Sciatic nerve (tissue), 2 donors: ENCODE measurements at places on chromosomes 7 and 10.
A peak's percentile ranks its signal among the peaks of the same experiment; 100 is the strongest.

DNA sequence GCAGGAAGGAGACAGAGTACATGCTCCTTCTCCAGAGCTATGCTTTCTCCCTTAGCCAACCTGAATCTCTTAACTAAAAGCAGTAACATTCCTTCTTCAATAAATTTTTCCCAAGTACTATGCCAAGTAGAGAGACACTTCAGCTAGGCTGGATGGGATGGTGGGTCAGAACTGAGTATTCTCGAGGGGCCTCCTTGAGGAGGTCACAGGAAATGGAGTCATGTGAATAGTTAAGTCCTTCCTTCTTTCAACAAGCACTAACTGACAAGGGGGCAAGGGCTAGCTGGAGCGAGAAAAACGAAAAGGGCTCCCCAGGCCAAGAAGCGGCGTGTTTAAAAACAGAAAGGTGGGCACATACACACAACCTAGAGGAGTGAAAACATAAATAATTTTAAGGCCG is 5.5 kb downstream of the RSU1 start:
- DNase-seq: no peak

DNA sequence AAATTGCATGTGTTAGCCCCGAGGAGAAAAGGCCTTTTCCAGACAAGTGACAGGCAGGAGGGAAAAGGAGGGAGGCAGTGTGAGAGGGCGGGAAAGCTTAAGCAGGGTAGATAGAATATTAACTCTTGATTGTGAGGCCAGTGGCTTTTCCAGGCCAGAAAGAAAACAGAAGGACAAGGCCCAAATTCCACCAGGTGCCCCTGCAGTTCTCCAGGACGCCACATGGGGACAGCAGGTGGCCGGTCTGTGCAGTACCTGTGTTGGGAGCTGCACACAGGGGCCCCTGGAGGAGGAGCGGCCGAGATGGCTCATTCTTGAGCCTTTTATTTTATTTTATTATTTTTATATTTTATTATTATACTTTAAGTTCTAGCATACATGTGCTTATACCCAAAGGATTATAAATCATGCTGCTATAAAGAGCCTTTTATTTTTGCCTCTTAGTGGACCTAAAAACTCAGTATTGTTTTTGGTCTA is 141.3 kb upstream of the KLF14 start:
- DNase-seq: no peak

DNA sequence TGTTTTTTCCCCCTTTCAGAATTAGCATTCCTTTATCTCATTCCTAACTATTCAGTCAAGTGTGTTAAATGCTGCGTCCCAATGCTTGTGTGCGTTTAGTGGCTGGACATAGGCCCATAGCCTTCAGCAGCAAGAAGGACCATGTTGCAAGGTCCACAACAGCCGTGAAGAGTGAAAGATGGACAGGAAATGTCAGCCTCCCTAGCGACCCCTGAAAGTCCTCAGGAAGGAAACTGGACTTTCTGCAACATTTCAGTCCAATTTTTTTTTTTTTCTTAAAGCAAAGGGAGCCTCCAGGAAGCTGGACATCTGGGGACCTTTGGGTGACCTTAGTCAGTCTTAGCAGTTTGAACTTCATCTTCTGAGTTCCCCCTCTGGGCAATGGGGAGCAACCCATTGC is 550.7 kb upstream of the MGMT start:
- no peak for DNase-seq

DNA sequence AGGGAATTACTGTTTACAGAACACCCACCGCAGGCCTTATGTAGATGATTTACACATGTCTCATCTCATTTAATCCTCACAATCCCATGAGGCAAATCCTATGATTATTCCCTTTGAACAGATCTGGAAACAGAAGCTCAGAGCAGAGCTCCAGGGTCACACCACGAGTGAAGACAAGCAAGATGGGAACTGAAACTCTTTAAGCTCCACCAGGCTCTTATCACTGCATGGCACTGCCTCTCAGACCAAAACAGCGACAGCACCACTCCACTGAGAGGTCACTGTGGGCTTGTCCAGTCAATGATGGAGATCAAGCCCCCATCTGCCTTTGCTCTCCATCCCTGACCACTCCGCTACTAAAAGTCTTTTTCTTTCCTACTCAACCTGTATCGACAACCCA is 5.9 kb downstream of the GRID1 start:
- DNase-seq: peak; percentile 38

DNA sequence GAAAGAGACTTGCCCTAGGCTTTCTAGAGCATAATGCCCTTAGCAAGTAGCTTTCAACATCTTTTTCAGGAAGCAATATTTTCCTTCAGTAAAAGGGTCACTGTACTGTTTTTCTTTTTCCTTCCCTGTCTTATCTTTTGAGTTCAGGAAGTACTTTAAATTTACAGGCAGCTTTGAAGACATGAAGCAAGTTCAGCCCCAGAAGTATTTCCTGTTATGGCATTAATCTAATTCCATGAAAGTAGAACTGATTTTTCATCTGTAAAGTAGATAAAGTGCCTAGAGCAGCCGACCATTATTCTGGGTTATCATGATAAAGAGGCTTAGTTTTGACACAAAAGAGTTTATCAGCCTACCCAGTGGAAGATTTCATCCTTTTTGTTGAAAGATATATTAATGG is 288.2 kb downstream of the ADK start:
- no peak for DNase-seq

DNA sequence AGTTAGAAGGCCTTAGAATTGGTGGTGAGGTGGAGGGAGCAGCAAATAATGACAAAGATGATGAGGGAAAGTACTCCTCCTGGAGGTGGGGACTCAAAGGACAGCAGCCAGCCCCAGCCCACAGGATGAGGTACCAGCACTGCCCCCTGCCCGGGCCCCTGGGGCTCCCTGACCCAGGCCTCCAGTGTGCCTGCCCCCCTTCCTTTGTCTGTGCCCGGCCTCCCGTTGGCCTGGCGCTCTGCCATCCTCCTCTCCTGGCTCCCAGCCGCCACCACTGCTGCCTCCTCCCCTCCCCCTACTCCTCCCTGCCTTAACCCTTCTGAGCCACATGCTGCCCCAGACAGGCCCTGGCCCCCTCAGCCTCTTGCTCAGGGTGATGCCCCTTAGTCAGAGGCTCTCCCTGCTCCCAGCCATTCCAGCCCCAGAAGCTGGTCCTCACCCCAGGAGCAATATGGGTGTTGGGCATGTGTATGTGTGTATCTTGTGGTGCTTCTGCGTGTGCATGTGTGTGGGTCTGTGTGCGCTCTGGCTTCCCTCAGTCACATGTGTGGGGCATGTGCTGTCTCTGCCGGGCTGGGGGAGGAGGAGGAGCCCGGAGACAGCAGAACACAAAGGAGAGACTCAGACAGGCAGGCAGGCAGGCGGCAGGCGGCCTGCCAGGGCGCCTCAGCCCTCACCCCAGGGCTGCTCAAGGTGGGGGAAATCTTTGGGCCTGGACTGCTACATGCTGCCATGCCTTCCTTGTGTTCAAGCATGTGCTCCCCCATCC is 2.6 kb downstream of the LDB1 start:
- DNase-seq: peak; percentile 93

DNA sequence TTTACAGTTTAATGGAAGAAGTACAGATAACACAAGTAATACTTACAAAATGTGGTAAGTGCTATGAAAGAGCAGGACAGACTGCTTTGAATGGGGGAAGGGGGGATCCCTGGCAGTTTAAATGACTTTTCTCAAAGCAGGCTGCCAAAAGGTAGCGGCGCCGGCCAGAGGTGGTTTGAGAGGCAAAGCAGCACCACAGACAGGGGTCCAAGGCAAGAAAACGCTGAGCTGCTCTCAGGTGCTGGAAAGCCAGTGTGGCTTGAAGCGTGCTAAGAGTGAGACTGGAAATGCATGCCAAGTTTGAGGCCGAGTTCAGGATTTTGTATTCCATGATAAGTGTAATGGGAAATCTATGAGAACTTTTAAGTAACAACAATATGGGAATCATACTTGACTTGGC is 437.7 kb downstream of the AUTS2 start:
- DNase-seq: no peak

DNA sequence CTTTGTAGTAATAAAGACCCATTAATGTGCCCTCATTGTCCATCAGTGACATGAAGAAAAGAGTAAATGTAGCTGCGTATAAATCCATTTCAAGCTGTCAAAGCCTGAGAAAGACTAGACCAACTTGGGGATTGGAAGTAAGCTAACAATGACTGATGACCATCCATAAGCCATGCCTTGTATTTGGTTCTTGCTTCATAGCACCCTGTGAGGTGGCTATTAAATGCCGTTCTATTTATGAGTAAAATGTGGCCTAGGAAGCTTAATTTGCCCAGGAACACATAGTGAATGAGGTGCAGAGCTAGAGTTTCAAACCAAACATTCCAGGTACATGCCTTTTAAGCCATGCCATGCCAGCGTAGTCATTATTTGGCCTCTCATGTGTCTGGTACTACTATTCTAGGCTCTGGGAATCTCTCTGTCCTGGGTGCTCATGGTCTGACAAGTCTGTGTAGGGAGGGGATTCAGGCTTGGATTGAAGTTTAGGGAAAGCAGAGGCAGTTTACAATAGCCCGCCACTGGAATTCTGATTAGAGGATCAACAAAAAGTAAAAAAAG is 92.1 kb downstream of the ZNF277 start:
- no peak for DNase-seq

- DNase-seq: no peak
These were observed 144.5 kb downstream of the PTPRN2 start for GRCh38 chr7:158443014-158443687.

DNA sequence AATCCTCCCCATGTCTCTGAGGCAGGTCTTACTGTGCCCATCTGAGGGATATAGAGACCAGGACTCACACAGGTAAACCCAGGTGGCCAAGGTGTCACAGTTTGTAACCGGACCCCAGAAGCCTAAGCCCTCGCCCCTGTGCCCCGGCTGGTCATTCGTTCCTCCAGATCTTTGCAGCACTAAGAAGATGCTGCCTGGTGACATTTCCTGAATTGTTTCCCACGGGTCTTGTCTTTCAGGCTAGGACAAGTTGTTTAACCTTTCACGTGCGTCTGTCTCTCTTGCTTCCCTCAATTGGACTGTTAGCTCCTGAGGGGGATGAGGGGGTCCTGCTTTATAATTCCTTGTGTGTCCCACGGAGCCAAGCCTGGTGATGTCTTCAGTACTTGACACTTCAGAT is 158.0 kb downstream of the KCNMA1 start:
- DNase-seq: no peak

GRCh38 chr7:16695621-16696237 is 49.7 kb downstream of the BZW2 start:
- DNase-seq: no peak

- no peak for DNase-seq
These were observed 7.6 kb upstream of the UNC5B start for GRCh38 chr10:71204746-71205145.

- DNase-seq: no peak
These were observed 6.0 kb downstream of the CCDC186 start for GRCh38 chr10:114167985-114168384.

- no peak for DNase-seq
These were observed 153.6 kb downstream of the AOAH start for GRCh38 chr7:36570528-36571189.

- DNase-seq: no peak
These were observed 7.5 kb upstream of the KMT2E start for GRCh38 chr7:105006367-105007136.

DNA sequence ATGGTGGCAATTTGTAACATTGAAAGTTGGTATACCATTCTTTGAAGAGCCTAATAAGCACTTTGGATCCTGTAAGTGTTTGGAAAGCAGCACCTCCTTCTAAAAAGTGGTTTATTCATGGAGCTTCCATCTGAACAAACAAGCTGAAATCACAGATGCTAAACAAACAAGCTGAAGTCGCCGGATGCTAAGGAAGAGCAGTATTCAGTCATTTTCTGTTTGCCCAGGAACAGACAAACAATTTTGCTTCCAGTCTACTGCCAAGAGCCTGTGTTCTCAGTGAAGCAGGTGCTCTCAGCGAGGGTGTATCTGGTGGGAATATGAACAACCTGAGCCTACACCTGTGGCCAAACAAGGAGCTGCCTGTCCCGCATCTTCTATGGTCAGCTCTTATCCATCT is 6.3 kb downstream of the COL28A1 start:
- no peak for DNase-seq

DNA sequence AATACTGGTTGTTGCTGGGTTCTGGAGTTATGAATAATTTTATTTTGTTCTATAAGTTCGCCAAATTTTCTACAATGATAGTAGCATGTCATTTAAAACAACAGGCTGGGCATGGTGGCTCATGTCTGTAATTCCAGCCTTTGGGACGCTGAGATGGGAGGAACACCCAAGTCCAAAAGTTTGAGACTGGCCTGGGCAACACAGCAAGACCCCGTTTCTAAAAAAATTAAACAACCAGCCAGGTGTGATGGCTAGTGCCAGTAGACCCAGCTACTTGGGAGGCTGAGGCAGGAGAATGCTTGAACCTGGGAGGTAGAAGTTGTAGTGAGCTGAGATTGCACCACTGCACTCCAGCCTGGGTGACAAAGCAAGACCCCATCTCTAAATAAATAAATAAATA is 347.7 kb downstream of the PARD3 start:
- no peak for DNase-seq

GRCh38 chr10:69715156-69715898 is 85.3 kb downstream of the FAM241B start:
- no peak for DNase-seq

DNA sequence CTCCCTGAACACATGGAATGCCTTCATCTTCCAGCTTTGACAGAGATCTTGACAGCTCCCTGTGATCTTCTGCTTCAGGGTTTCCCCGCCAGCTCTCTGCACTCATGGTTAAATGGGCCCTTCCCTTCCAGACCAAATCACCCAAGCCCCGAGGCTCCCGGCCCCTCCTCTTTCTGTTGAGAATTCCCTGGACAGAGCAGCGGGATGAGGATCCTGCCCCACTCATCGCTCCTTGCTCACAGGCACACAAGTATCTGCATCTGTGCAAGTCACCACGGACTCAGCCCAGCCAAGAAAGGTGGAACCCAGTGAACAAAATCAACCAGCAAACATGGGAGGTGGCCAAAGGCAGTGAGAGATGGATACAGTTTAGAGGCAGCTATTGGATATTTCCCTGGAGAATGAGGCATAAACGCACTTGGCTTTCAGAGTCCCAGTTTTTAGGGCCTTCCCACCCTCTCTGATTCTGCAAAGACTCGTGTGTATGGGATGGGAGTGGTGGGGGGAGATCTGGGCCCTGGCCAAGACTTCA is 37.7 kb upstream of the CXCL12 start:
- DNase-seq: peak; percentile 47

DNA sequence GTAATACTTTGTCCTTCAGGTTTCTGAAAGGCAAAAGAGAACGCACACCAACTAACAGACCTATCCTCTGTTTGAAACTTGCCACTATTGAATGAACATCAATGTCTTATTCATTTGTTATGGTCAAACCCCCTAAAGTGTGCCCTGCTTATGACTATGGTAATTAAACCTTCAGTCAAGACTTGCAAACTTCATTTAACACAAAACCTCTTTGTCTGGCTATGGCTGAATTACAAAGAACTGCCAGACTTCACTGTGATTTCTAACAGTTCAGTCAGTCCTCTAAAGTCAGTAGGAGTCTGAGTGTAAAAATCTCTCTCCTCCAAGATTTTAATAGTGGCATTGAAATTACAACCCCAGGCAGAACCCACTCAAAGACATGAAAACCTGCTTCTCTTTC is 702.5 kb upstream of the LRRN3 start:
- DNase-seq: no peak

GRCh38 chr7:112581529-112581928 is 100.7 kb downstream of the LSMEM1 start:
- no peak for DNase-seq
